ENCODE measurements at places on chromosomes 1 and 21.
A peak's percentile ranks its signal among the peaks of the same experiment; 100 is the strongest.

DNA sequence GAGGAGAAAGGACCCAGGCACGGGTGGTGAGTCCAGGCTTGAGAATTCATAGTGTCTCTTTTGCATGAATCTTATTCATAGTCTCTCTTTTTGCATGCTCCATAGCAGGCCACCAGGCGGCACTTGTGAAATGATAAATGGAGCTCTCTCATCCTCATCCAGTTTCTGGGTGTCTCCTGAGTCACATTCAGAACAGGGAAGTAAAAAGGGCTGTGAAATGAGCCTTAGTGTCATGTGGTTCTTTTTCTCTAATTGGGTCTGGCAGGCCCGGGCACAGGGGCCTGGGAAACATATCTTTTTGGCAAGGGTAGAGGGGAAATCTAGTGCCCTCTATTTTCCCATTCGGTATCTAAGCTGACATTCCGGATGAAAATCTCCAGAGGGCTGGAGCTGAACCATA, 19.1 kb upstream of the NCF2 start:
- no peak for DNase-seq

DNA sequence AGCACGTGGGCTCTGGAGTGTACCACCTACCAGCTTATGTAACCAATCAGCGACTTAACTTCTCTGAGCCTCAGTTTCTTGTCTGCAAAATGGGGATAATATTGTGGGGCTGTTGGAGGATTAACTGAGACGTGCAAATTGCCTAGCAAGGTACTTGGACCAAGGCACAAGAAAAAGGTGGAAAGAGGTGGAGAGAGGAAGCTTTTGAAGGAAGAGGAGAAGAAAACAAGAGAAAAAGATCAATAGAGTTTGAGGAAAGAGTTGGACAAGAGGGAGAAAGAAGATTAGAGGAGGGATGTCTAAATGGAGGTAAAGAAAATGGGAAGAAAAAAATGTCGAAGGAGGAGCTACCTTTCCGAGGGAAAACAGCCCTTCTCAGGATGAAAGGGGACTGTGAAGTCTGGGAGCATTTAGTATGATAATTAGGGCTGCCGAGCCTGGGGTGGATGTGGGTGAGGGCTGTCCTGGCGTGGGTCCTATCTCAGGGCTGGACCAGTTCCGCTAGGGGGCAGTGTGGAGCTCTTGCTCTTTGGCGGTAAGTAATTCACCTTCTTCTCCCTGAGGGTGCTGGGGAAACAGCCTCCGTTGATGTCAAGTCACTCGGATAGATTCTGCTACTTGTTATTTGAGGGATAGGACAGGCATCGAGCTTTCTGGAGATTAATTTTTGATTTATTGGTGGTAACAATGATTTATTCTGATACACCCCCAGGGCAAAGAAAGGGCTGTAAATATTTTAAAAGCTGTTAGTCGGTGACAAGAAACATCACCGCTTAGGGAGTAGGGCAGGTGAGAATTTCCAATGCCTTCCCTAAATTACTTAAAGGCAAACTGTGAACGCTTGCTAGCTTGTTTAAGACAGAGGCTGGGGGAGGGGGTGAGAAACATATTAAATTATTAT, 79.0 kb upstream of the NFASC start:
- peak; percentile 86 for DNase-seq

- no peak for DNase-seq
These were observed 52.7 kb upstream of the KIAA0040 start for GRCh38 chr1:175245324-175245723.

DNA sequence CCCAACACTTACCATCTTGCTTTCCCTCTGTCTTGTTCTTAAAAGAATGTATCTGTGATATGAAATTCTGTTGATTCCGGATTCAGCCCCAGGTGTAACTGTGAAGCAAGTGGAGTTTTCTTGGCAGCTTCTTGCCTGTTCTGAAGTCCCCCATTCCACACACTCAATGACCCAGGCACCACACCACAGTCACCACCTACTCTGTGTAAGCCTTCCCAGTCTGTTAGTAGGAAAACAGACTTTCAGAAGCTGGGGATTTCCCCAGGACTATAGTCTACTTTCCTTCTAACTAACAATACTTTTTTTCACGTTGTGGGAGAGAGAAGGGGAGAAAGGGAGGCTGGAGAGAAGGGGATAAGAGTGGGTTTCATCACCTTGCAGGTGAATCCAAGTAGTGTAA, 299.1 kb upstream of the PROX1 start:
- DNase-seq: no peak

- no peak for DNase-seq
These were observed 129.3 kb upstream of the GJB5 start for GRCh38 chr1:34625521-34626015.

GRCh38 chr1:42430286-42431135, 25.3 kb downstream of the ZMYND12 start:
- no peak for DNase-seq
